ENCODE measurements at places on chromosomes 3 and 15.
A peak's percentile ranks its signal among the peaks of the same experiment; 100 is the strongest.

DNA sequence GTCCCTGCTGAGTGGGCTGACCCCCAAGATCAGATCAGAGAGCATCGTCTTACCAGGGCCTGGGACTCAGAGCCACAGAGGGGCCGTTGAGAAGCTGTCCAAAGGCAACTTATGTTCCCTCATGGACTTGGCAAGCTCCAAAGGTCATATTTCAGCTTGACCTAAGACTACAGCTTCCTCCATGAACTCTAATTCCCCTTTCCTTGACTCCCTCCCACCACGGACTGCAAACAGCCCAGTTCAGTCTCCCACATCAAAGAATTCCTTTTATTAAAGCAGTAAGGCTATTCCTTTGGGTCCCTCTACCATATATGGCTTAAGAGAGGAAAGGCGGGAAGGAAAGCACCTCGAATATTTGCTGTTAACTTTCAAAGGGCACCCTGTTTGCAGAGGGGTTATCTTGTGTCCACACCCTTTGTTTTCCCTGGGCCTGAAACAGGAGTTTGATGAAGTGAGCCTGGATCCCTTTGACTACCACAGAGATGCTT is 146.1 kb upstream of the THBS1 start:
- no peak for DNase-seq

- DNase-seq: no peak
Measured at GRCh38 chr3:43098761-43099160, 7.1 kb downstream of the POMGNT2 start.

GRCh38 chr3:133413161-133414020 is 13.5 kb downstream of the BFSP2 start:
- no peak for DNase-seq

- no peak for DNase-seq
Measured at GRCh38 chr3:161423911-161424522, 52.7 kb upstream of the SPTSSB start.

DNA sequence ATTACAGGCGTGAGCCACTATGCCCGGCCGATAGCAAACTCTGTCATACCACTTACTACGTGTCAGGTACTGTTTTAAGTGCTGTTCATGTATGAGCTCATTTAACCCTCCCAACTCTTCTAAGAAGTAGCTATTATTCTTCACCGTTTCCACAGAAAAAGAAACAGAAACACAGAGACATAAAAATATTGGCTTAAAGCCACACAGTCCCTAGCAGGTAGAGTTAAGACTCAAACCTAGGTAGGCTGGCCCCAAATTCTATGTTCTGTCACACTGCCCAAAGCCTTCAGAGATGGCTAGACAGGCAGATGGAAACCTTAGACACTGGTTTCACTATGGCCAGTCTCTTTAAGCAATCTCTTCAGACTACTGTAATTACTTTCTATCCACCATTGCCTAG is 149.8 kb upstream of the KCNMB2 start:
- DNase-seq: no peak

DNA sequence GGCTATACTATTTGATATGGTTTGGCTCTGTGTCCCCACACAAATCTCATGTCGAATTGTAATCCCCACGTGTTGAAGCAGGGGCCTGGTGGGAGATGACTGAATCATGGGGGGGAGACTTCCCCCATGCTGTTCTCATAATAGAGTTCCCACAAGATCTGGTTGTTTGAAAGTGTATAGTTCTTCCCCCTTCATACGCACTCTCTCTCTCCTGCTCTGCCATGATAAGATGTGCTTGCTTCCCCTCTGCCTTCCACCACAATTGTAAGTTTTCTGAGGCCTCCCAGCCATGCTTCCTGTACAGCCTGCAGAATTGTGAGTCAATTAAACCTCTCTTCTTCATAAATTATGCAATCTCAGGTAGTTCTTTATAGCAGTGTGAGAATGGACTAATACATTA is 290.1 kb upstream of the CHRM5 start:
- DNase-seq: no peak

DNA sequence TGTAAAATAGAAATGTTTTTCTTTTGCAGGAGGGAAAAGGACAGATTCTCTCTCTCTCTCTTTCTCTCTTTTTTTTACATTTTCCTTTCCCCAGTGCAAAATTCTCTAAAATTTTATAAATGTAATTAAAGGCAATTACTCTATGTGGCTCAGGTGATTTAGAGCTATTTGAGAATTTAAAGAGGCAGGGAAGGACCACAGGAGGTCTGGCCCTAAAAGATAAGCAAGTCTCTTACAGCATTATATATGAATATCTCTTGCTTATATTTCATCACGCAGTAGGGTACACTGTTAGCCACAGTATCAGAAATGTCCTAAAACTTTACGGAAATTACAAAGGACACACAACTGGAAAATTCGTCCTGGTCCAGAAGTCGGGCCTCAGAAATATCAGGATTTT is 70.5 kb upstream of the PPIB start:
- DNase-seq: no peak

GRCh38 chr3:151425627-151426340 is 35.1 kb downstream of the IGSF10 start:
- no peak for DNase-seq

DNA sequence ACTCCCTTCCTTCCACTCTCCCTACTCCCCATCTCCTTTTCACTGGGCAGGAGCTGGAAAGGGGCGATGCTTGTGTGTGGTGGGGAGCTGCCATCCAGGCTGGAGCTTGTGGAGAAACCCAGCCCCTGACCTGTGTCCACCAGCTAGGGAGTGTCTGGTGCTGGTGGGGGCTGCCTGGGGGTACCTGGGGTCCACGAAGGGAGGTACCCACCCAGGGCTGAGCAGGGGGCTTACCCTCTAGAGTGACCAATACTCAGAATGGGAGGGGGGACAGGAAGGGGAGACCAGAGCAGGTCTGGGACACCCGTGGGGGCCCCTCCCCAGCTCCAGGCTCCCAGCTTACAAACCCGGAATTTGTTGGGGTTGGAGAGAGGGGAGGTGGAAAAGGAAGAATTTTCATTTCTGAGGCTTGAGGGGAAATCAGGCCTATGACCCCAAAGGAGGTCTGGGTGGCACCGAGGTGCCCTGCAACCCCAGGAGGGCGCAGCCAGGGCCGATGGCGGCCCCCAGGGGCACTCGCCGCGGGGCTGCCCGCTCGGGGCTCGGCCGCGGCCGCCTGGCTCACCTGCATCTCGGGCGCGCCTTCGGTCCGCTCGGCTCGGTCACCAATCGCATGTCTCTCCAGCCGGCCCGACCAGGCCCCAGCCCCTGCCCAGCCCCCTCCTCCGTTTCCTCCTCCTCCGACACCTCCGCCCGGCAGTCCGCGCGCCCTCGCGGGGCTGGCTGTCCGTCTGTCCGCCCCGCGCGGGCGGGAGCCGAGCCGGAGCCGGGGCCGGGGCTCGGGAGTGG is 773 bp downstream of the LINGO1 start:
- no peak for DNase-seq

DNA sequence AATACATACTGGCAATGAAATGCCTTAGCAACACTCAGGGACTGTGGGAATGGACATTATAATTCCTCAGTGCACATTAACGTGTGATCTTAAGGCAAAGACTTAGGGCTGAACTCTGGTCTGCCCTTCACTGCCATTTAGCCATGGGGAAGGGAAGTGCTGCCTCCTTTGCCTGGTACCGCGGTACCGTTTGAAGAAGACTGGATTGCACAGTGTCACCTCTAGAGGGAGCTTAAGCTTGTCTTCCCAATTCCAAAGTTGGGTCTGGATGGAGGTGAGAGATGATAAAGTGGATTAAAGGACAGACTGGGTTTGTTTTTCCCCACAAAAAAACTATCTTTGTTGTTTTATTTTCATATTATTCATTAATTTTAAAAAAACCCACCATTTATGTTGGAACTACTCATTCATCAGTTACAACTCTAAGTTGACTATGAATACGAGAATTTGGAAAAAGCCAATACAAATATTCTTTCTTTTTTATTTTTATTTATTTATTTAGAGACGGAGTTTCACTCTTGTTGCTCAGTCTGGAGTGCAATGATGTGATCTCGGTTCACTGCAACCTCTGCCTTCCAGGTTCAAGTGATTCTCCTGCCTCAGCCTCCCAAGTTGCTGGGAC is 60.0 kb upstream of the SYN2 start:
- peak; percentile 17 for DNase-seq

- DNase-seq: no peak
Measured at GRCh38 chr15:62564886-62565633, 400.0 kb upstream of the C2CD4B start.

DNA sequence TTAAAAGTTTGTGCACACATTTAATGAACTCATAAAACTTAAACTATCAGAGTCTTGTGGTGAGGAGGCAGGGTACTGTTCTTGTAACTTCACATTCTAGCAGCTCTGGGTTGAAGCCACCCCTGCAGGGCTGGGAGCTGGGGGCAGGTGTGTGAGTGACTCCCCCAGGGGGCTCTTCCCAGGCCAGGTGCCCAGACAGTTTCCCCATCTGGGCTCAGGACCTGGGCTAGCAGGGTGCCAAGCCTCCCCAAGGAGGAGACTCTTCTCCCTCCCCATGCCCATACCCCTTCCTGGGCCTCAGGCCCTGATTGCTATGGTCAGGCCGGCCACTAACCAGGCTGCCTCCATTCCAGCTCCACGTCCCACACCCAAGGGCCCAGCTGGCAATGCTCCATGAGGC is 22.0 kb upstream of the CHCHD6 start:
- DNase-seq: no peak

DNA sequence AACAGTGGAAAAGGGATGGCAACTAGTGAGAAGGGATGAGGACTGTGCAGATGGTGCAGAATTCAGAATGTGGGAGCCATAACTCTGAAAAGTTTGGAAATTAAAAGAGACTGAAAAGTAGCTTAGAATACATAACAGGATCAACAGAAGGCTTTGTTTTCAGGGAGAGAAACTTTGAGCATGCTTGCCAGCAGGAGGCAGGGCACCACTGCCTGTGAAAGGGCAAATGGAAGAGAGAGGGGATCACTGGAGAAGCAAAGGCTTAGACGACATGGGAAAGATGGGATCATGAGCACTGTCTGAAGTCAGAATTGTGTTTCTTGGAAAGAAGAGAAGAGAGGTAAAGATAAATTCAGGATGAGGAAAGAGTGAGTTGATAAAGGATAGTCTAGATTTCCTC is 99.6 kb downstream of the ABI3BP start:
- DNase-seq: no peak

GRCh38 chr3:58333206-58334012 is 717 bp downstream of the PXK start:
- DNase-seq: peak; percentile 73

- DNase-seq: no peak
Measured at GRCh38 chr3:61750766-61751165, 189.4 kb downstream of the PTPRG start.

- DNase-seq: peak; percentile 63
Measured at GRCh38 chr3:17894434-17895060, 152.1 kb upstream of the TBC1D5 start.

DNA sequence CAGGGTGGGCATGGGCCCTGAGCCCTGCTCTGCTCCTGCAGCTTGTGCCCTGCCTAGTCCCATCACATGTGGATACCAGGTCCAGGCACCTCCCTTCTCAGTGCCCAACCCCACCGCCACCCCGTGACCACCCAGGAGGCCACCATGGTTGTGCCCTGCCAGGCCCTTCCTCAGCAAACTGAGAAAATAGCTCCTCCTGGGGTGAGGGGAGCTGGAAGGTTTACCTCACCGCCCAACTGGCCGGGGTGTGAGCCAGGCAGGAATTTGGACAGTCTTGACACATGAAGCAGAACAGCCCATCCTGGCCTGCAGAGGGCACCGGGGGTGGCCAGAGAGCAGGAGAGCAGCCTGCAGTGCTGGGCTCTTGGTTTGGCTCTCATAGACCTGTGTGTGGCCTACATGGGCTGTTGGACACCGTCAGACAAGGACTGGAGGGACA is 11.4 kb upstream of the C3orf22 start:
- no peak for DNase-seq

DNA sequence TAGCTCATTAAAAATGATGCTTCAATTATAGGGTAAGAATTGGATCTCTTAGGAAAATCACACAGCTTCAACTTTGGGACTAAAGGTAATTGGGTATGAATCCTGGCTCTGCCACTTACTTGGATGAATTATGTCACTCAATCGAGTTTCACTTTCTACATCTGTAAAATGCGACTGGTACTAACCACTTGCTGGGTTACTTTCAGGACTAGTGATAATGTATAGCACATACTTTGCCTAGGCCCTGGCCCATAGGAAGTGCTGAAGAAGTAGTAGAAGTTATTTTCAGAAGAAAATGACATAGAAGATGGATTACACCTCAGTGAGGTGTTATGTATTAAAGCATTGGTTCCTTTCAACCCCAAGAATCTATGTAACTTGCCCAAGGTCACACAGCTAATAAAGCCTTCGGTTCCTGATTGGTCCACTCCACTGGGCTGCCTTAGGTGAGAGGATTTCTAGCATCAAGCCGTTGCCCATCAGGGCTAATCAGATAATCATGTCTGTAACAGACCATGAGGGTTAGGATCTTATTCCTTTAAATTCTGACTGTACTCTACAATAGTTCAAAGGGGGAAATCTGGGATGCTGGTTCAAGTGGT is 29.4 kb upstream of the AP4E1 start:
- no peak for DNase-seq

DNA sequence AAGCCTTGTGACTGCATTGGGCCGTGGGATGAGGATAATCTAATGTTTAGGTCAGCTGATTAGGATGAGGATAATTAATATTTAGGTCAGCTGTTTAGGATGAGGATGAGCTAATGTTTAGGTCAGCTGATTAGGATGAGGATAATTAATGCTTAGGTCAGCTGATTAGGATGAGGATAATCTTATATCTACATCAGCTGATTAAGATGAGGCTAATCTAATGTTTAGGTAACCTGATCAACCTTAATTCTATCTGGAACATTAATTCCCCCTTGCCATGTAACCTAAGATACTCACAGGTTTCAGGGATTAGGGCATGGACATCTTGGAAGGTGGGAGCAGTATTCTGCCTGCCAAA is 362.8 kb downstream of the ULK4 start:
- no peak for DNase-seq

DNA sequence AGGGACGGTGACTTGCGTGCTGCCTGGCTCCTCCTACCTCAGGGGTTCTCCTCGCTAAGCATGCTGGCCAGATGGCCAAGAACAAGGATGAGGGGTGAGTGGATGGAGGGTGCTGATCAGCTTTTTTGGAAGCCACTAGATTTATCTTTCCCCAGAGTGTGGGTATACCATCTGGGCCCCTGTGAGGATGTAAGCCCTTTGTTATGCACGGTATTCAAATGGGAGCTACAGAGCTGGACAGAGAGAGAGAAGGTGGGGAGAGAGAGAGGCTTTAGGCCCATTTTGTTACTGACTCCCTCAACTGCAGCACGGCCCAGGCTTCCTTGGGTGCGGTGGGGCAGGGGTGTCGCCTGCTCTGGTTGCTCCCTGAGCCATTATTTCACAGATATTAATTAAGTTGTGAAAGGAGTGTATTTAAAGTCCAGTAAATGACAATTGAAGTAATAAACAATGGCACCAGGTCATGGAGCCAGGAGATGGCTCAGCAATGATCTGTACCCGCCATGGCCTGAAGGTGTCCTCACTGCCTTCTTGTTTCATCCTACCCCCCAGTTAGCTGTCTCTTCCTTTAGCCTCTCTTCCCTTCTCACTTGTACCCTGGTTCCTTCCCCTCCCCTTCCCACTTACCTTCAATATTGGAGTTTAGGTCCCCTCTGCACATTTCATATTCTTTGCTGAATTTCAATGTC is 158.0 kb downstream of the CLSTN2 start:
- no peak for DNase-seq

Measured in activated CD8-positive, alpha-beta memory T cell treated with anti-CD3 and anti-CD28 coated beads for 24 hours (primary cell).